Right lobe of liver (tissue), 6 donors: ENCODE measurements at places on chromosomes 13 and 19. TPM values are rescaled to one million over a fixed set of nuclear protein-coding genes. Genes with fewer than 3 reads are reported as not detected.

DNA sequence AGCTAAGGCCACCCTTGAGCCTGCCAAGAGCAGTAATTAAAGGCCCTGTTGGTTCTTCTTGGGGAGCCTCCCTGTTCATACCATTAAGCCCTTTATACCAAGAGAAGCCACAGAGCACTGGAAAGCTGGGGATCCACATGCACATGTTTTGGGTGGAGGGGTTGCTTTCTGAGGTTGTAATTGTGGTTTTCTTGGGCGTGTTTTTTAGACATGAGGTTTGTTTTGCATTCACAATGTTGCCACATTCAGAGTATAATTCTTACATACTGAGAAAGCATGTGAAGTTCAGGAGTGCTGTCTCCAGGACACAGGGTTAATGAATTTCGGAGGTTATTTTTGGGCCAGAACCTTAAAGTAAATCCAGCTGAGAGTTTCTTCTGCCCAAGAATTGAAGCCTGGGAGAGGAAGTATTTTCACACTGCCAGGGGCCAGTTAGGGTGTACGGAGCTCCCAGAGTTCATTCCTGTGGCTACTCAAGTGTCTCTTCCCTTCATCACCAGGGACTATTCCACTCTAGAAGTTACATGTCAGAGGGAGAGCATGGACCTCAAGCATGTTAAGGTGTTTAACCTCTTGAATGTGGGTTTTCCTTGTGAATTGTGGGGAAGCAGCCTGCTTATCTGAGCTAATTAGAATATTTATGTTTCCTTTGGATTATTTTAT, 37.0 kb downstream of the ZNF136 start:
- DNase-seq = no peak

- no peak for DNase-seq
Measured at GRCh38 chr13:46211116-46211482, 629 bp upstream of the LRRC63 start.

GRCh38 chr13:46171217-46171616, 10.8 kb downstream of the LCP1 start:
- no peak for DNase-seq

DNA sequence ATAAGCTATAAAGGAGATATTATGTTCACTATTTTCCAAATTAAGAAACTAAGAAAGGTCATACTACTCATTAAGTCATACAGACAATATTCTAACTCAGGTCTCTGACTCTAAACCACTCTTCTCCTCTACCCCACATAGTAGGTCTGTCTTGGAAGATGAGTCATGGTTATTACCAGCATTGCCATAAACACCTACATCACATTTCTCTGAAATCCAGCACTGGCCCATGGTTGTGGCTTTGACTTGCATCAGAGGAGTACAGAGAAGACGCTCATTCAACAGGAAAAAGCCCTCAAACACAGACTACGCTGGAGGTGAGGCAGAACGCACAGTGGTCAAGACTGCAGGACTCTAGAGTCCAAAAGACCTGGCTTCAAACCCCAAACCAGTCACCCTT, 476.8 kb downstream of the COG6 start:
- DNase-seq = no peak

GRCh38 chr13:38494445-38494844, 144.8 kb downstream of the UFM1 start:
- no peak for DNase-seq

- DNase-seq = no peak
Measured at GRCh38 chr19:19305696-19306095, 14.6 kb downstream of the SUGP1 start.

GRCh38 chr19:42323852-42324654, 1.4 kb upstream of the MEGF8 start:
- peak; percentile 35 for DNase-seq

GRCh38 chr13:109401307-109401706, 385.1 kb downstream of the IRS2 start:
- DNase-seq = no peak

GRCh38 chr19:10773969-10774368, 56.1 kb downstream of the DNM2 start:
- DNase-seq = no peak

DNA sequence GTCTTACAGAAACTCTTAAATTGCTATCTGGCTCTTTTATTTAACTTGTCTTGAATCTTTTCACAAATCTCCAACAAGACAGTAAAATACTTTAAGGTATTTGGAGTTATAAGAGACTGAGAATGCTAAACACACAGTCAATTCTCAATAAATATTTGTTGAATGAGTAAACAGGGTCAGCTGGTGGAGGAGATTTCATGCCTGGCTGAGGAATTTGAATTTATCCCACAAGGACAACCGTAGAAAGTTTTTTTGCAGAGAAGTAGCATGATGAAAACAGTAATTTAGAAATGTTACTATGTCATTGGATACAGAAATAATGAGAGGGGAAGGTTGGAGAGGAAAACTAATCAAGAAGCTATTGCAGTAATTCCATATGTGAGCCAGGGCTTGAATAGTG, 1223.7 kb downstream of the PCDH17 start:
- DNase-seq = no peak

DNA sequence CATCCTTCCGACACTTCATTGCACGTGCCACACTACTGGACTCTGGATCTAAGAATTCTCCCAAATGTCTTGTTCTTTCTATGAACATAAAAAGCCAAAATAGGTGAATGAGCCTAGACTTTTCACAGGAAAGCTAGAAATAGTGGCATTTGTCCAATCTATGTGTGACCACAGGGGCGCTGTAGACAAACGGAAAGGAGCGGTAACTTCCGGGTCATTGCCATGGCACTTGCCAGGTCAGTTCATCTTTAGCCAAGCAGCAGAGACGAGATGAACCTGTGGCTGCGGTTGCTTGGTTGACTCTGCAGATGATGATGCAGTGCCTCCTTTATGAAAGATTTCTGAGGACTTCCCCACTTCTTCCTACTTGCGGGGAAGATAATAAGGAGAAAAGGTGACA, 65.6 kb downstream of the ADGRE1 start:
- DNase-seq = no peak

DNA sequence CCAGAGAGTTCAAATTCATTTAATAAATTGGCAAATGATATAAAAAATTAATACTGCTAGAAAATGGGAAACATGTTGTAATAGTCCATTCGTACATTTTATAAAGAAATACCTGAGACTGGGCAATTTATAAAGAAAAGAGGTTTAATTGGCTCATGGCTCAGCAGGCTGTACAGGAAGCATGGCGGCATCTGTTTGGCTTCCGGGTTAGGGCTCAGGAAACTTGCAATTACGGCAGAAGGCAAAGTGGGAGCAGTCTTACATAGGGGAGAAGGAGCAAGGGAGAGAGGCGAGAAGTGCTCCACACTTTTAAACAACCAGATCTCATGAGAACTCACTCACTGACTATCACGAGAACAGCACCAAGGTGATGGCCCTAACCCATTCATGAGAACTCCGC, 512.0 kb downstream of the DACH1 start:
- DNase-seq = no peak

DNA sequence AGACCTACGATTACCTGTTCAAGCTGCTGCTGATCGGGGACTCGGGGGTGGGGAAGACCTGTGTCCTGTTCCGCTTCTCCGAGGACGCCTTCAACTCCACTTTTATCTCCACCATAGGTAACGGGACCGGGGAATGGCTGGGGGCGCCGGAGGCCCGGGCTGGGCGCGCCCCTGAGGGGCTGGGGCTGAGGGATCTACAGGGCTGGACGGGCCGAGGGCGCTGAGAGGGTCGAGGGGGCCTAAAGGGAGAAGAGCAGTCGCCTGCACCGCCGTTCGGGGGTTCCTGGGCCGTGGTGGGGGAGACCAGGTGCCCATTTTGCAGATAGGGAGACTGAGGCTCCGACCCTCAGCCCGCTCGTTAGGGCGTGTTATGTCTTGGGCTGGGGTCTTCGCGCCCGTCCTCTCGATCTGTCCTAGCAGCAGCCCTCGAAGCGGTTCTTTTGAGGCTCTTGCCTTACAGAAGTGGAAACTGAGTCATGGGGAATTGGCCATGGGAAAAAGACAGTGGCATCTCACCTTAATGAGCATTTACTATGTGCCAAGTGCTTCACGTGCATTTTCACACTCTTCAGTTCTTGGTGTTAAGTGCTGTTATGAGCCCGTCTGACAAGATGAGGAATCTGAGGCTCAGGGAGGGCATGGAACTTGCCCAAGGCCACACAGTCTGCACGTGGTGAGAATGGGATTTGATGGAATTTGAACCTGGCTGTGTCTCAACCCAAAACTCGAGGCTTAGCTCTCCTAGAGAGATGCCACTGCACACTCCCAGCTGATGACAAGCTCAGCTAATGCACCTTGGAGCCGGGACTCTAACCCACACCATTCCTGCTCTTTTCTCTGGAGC, 442 bp downstream of the RAB8A start:
- DNase-seq = no peak

DNA sequence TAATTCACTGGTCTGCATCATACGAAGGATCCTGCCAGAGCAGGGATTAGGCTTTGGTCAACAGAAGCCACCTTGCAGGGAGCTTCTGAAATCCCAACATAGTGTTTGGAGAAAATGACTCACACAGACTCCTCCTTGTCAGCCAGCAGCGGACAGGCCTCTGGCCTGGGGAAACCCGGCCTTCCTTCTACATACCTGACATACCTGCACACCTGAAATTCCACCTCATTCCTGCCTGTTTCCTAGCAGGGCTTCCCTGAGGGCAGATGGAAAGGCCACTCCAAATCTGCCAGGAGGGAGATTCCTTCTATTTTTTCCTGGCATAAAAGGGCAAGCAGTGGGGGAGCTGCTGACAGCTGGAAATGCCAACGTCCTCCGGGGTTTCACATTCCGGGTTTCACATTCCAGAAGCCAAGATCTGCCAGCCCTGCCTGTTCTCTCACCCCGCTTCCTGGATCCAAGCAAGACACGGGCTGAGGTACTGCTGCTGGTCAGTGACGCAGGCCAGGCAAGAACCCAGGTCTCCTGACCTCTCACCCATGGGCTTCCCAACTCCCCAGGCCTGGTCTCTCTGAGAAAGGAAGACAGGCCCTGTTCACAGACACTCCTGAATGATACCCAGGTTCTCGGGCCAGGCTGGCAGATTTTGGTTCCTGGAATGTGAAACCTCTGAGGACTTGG, 18.2 kb upstream of the IGFL1 start:
- DNase-seq = no peak

- DNase-seq = no peak
Measured at GRCh38 chr13:46531953-46532352, 21.0 kb upstream of the LRCH1 start.

- peak; percentile 76 for DNase-seq
Measured at GRCh38 chr13:102317593-102317992, 84.3 kb downstream of the FGF14 start.

DNA sequence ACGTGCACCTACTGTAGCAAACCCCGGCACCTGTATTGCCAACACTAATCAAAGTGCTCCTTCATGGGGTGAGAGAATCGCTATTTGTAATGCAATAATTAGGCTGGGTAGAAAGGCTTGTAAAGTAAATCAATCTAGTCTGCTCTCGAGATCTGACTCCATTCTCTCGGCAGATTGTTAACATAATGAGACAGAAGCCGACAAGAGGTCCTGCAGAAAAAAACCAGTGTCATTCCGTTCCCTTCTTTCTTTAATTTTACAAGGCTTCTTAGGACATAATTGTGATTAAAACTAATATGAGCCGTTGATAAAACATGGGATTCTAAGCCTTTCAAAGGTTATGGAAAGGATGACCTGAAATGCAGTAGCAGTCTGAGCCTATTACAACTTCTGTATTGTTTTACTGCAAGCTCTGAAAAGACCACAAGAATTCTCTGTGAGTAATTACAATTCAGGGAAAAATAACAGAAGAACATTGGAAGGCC, 530.0 kb downstream of the PCDH9 start:
- DNase-seq = no peak

GRCh38 chr19:15264061-15264932, 32.0 kb upstream of the EPHX3 start:
- DNase-seq = peak; percentile 70

- no peak for DNase-seq
Measured at GRCh38 chr13:29581666-29582065, 13.8 kb downstream of the SLC7A1 start.

DNA sequence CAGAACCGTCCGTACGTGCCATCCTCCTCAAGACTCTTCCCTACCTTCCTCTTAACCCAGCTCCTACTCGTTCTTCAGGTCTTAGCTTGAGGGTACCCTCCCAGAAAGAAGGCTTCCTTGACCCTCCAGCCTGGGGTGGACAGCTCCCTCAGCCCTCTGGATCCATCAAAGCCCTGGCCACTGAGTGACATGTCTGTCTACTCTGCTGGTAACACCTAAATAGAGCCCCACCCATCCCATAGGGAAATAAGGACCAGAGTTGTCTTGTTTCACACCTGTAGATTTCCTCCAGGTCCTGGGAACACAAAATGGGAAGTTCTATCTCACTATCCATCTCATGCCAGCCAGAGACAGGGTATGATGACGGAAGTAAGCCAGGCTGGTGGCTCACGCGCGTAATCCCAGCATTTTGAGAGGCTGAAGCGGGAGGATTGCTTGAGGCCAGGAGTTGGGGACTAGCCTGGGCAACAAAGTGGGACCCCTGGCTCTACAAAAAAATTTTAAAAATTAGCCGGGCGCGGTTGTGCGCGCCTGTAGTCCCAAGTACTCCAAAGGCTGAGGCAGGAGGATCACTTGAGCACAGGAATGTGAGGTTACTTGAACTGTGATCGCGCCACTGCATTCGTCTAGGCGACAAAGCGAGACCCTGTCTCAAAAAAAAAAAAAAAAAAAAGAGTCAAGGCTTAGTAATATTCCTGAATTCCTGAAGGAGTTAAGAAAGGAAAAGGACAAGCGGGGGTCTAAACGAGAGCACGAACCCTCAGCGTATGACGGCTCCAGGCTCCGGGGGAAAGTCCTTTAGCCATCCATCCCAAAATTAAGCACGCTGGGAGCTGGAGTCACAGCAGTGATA, 566 bp upstream of the CCDC97 start:
- DNase-seq = no peak

DNA sequence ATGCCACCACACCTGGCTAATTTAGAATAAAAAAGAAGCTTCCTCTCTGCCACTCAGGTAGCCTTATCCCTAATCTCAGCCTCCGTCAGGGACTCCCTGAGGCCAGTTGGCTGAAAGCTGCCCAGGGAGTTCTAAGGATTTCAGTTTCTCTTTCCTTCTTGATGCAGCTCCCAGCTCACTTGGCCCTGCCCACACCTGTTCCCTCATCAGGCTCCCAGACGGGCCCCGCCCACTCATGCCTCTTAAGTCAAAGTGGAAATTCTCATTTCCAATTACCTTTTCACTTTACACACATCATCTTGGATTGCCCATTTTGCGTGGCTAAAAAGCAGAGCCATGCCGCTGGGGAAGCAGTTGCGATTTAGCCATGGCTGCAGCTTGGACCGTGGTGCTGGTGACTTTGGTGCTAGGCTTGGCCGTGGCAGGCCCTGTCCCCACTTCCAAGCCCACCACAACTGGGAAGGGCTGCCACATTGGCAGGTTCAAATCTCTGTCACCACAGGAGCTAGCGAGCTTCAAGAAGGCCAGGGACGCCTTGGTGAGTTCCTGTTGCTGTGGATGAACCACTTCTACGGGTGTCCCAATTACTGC, at the start of gene IFNL1:
Gene IFNL1, plus strand, starts transcription at position 353 of the 591 bp plus-strand sequence. Its CDS starts 15 bp downstream, at position 368.
- DNase-seq = no peak

CGB2 gene
- not detected for total RNA-seq

URAD gene
- total RNA-seq = not detected

WDR88 gene
- not detected for total RNA-seq

ADGRE2 gene
- 1.7 TPM for total RNA-seq

LPAR6 gene
- 6.8 TPM for total RNA-seq
